Memory B cell (primary cell): ENCODE measurements at places on chromosomes 3 and 15.

GRCh38 chr15:56222302-56222701 lies 21.4 kb downstream of the RFX7 start:
- H3K27me3 ChIP-seq = no peaks in the 10 kb centered on the region
- DNase-seq = no peak
- peaks cover 8% of the 10 kb centered on the region for H3K4me1 ChIP-seq
- H3K27ac ChIP-seq = no peak overlapping the region

GRCh38 chr3:14804835-14805780 lies 13.7 kb upstream of the FGD5 start:
- no peak overlapping the region for H3K27ac ChIP-seq
- no peak for DNase-seq
- peaks cover 27% of the 10 kb centered on the region for H3K27me3 ChIP-seq
- peaks cover 3% of the 10 kb centered on the region for H3K4me1 ChIP-seq
- H3K36me3 ChIP-seq = no peaks in the 10 kb centered on the region
- no peak overlapping the region for H3K4me3 ChIP-seq

DNA sequence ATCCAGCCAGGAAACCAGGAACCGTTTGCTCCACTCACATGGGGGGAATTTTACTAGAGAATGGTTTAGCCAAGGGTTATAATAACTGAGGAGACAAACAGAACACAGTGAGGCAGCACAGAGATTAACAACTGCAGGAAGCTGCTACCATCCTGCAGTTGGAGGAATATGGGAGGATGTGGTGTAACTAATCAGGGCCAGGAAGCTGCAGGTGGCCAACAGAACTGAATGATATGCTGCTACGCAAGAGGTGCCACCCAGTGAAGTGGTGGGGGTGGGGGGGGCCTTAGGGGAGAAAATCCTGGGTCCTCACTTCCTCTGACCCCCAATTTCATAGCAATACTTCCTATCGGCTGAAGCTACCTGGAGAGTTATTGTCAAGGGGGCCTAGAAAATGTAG lies 306.4 kb upstream of the STT3B start:
- no peaks in the 10 kb centered on the region for H3K36me3 ChIP-seq
- no peaks in the 10 kb centered on the region for H3K27me3 ChIP-seq
- H3K27ac ChIP-seq = peak overlapping the region; percentile 99
- H3K4me3 ChIP-seq = peak overlapping the region; percentile 13

DNA sequence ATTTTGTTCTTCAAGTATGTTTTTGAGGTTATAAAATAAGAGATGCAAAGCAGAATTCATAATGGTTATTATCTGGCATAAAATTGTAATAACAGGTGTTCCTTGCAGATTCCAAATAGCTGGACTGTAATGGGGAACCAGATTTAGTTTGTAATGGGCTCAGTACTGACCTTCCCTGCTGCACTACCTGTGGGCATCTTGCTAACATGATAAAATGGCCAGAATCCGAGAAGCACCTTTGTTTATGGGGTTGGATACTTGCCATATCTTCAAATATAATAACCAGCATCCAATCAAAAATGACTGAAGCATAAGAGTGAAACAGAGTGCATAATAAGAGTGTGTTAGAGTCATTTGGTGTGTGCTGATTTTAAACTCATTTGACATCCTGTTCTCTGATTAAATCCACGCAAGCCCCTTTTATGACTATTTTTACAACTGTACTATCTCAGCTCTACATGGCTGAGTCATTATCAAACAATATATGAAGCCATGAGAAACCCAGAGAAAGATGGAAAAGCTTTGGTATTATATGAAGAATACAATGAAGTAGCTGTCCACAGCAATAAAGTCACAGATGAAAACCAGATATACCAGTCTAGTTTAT lies 292.4 kb downstream of the CNTN4 start:
- no peak overlapping the region for H3K4me3 ChIP-seq
- no peak for DNase-seq
- no peaks in the 10 kb centered on the region for H3K36me3 ChIP-seq
- no peaks in the 10 kb centered on the region for H3K27me3 ChIP-seq

GRCh38 chr3:165130708-165131107 lies 52.4 kb upstream of the SI start:
- H3K27me3 ChIP-seq = no peaks in the 10 kb centered on the region
- no peak overlapping the region for H3K27ac ChIP-seq
- no peaks in the 10 kb centered on the region for H3K36me3 ChIP-seq
- H3K4me3 ChIP-seq = no peak overlapping the region
- H3K4me1 ChIP-seq = no peaks in the 10 kb centered on the region

- no peaks in the 10 kb centered on the region for H3K36me3 ChIP-seq
- no peak overlapping the region for H3K4me3 ChIP-seq
- no peak for DNase-seq
These were observed 35.4 kb downstream of the SLCO2A1 start for GRCh38 chr3:133994166-133994890.
